ENCODE measurements at places on chromosomes 11 and 22.

- no peak for DNase-seq
Measured at GRCh38 chr11:128889657-128890213, 1.4 kb upstream of the KCNJ5 start.

- DNase-seq, result peak; percentile 46
Measured at GRCh38 chr11:3167143-3168119, 2.3 kb upstream of the OSBPL5 start.

GRCh38 chr11:16956538-16957153 lies 57.6 kb downstream of the PLEKHA7 start:
- no peak for DNase-seq

DNA sequence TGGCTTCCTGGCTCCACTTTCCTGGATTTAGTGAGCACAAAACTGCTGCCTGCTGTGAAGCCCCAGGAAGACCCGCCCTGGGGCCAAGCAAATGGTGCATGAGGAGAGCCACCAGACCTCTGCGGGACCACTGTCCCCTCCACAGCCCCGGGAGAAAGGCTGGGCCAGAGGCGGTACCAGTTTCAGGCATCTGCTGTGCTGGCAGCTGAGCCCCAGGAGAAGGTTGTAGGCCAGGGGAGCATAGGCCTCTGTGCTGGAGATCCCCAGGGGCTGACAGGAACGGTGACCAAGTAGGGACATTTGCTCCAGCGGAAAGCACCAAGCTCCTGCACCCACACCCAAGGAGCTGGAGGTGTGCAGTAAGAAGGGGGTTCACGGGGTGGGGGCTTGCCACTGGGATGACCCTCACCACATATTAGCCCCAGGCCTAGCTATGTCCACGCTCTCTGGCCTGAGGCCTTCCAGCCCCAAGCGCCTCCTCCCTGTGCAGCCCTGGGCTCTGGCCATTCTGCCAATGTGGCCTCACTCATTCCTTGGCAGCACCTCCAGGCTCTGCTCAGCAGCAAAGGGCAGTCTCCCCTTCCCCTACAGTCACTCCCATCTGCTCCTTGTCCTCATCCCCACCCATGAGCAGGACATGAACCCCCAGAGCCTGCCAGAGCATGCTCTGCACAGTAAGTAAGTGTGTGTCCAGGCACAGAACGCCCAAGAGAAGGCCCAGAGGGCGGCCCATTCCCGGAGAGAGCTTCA lies 24.0 kb upstream of the COMT start:
- no peak for DNase-seq

- no peak for DNase-seq
Measured at GRCh38 chr11:91513734-91514133, 710.9 kb upstream of the FAT3 start.

DNA sequence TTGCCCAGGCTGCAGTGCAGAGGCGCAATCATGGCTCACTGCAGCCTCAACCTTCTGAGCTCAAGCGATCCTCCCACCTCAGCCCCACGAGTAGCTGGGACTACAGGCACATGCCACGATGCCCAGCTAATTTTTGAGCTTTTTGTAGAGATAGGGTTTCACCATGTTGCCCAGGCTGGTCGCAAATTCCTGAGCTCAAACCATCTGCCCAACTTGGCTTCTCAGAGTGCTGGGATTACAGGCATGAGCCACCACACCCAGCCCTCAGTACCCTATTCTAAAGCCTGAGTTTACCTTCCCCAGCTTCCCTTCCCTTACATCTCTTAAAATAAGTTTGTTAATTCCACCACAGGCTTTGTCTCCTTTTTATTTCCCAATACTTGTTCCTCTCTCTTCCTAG lies 59.1 kb downstream of the AMBRA1 start:
- no peak for DNase-seq

GRCh38 chr11:134978388-134979088 lies 566.5 kb upstream of the B3GAT1 start:
- DNase-seq, result no peak

- peak; percentile 7 for DNase-seq
Measured at GRCh38 chr22:45462034-45462655, 40.5 kb upstream of the FBLN1 start.

DNA sequence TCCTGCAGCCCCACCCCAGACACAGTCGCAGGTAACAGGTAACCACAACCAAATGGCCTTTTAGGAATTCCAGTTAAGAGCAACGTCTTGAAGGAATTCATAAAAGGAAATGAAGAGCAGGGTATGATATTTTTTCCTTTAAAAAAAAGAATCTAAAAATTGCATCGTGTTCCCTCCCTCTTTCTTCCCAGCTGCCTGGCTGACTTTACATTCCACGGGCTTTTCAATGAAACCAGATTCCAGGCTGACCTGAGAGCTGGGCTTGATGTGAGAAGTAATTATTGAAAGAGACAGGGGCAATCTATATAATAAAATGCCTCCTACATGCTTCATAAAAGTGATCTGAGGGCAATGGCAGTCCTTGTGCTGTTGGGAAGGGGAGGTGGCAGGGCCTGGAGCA lies 57.3 kb upstream of the EIF3D start:
- DNase-seq, result no peak

DNA sequence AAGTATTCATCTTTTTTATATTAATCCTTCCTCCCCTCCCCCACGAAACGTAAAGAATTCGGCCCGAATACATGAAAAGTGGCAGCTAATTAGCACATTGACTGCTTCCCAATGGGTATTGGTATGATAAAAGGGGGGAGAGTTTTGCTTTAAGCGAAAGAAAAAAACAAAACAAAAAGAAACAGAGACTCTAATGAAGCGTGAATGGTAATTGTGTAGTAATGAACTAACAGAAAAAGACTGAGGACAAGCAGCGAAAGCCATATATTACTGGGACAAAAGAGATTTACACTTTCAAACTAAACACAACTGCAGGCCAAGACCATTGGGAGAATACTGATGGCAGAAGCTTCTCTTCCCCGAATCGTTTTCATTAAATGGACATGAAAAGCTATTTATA lies 2.5 kb downstream of the DBX1 start:
- no peak for DNase-seq
